ENCODE measurements at places on chromosomes 7 and 10.
A peak's percentile ranks its signal among the peaks of the same experiment; 100 is the strongest.

DNA sequence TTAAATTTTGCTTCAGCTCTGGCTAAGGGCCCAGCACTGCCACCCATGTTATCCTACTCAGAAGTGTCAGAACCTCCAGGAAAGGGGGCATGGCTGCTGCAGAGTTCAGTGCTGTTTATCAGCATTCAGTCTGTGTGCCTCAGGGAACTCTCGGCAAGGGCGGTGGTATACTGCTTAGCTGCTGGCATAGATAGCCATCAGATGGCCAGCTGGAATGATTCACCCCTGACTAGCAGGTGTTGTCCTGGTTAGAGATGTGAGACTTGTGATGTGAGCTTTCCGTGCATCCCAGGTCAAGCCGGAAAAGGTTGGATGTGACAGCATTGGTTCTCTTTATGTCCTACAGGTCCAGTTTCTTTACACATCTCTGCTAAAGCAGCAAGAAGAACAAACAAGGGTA is 22.1 kb downstream of the CEP55 start:
- DNase-seq = no peak

DNA sequence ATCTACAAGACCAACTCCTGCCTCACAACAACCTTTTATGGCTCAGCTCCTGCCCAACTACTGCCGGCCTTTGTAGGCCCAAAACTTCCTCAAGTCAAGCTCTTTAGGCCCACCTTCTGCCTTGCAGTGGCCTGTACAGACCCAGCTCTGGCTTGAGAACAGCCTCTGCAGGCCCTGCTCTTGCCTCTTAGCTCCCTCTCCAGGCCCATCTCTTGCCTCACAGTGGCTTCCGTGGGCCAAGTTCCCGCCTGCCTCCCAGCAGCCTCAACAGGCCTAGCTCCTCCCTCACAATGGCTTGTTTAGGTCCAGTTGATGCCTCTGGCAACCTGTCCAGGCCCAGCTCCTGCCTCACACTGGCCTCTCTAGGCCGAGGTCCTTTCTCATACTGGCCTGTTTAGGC is 32.4 kb upstream of the VKORC1L1 start:
- DNase-seq = no peak

DNA sequence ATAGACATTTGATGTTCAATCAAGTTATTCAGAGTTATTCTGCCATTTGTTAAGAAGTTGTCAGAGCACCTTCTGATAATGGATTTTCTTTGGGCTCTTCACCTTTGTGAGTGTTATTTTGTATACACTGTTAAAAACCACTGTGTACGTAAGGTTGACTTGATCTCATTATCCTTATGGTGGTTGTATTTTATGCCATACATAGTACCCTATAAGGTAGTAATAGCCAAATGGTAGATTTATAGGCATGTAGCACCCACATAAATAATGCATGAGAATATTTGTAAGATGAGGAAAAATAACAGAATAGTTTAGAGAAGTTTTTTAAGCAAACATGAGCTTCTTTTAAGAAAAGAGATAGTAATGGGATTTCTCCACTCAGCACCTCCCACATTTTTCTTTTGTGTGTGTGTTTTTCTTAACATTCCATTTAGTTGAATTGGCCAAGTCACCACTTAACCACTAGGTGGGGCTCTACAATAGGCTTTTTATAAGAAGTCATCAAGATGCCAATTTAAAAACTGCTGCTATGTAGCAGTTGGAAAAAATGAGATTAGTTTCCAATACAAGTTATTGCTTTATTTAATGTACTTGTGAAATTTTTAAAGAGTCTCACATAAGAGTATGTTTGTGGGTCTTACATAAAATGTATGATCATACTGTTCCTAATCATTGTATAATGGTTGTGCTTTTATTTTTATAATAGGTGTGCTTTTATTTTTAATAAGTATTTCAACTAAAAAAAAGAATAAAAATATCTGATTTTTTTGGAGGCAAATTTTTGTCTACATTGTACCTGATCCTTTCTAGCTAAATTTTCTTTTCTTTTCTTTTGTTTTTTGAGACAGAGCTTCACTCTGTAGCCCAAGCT is 41.1 kb upstream of the STMP1 start:
- DNase-seq = peak; percentile 93

- peak; percentile 73 for DNase-seq
Measured at GRCh38 chr7:137682596-137682995, 164.2 kb downstream of the DGKI start.

DNA sequence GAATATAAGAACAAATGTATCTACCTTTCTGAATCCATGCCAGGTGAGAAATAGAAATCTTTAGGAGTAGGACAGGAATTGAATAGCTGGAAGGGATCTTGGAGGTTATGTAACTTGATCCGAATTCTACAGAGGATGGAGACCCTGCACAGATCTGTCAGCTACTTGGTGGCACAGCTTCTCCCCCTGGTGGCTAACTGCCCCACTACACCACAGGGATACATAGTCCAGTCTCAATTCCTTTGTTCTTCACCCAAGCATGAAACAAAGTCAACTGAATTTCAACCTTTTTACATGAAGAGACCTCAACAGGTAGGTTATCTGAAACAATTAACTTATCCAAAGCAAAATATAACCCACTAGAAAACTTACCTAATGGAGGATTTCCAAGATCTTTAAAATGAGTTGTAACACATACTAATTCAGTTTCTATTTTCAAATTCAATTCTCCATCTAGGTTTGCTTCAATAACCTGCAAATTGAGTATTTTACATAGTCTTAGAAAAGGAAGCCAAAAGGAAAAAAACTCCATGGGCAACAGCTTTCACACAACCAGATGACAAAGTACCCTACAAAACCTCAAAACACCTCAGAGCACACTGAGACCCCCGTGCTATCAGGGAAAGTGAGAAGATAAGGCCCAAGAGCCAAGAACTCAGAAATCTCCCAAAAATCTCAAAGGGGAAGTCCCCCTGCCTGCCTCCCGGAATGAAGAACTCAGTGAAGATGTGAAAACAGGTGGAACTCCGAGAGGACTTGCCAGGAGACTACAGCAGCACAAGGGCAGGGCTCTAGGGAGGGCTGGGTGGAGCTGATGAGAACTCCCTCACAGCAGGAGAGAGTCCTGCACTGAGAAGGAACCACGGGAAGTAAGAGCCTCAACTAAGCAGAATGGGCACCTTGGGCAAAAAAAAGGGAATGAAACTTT is 10.3 kb downstream of the HUS1 start:
- peak; percentile 76 for DNase-seq

DNA sequence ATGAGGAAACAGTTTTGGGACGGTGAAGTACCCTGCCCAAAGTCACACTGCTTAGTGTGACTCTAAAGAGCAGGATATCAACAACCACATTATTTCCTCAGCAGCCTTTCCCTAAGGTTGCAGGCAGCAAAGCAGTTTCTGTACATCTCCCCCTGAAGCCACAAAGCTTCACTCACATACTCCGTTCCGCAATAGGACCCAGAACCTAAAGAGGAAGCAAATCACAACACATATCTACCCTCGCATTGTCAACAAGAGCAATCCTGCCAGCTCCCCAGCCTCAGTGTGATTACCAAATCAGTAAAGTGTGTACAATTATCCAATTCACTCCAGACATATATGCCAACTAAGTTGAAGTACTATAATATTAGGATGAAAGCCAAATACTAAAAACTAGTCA is 30.8 kb downstream of the VAX1 start:
- DNase-seq = no peak

- DNase-seq = no peak
Measured at GRCh38 chr10:85666987-85667386, 699.6 kb downstream of the GRID1 start.

GRCh38 chr10:76554033-76554408 is 1083.6 kb downstream of the KCNMA1 start:
- no peak for DNase-seq

GRCh38 chr10:77127243-77127642 is 510.4 kb downstream of the KCNMA1 start:
- no peak for DNase-seq

GRCh38 chr7:45114926-45115325 is 3.4 kb upstream of the TBRG4 start:
- no peak for DNase-seq

DNA sequence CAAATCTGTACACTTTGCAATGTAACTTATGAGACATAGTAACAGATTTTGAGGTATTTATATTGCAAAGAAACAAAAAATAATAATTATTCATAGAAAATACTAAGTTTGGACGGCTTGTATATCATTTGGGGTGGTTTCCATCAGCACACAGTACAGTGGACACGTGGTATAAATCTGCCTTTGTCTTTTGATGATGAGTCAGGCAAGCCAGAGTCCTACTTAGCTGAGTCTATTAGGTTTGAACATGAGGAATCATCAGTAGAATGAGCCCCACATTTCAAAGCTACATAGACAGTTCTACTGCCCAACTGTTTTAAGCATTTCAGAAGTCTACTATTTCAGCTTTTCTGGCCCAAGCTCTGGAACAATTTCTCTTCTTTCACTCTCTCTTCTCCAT is 803.2 kb downstream of the PHTF2 start:
- DNase-seq = no peak

GRCh38 chr10:93422118-93422517 is 60.0 kb downstream of the MYOF start:
- peak; percentile 38 for DNase-seq

DNA sequence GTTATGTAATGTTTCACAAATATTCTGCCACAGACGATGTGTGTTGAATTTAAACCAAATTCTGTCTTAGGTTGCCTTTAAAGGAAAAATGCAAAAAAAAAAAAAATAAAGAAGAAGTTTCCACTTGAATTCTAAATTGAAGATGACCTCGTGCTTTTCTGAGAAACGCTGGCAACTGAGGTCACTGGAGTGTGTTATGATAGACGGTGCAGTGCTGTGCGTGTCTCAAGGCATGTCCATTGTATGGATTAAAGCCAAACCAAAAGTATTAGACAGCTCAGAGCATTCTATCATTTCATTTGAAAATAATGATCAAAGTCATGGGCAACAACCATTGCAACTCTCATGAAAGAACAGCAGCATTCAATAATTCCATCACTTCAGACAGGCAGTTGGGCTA is 483.9 kb downstream of the GRM8 start:
- no peak for DNase-seq

DNA sequence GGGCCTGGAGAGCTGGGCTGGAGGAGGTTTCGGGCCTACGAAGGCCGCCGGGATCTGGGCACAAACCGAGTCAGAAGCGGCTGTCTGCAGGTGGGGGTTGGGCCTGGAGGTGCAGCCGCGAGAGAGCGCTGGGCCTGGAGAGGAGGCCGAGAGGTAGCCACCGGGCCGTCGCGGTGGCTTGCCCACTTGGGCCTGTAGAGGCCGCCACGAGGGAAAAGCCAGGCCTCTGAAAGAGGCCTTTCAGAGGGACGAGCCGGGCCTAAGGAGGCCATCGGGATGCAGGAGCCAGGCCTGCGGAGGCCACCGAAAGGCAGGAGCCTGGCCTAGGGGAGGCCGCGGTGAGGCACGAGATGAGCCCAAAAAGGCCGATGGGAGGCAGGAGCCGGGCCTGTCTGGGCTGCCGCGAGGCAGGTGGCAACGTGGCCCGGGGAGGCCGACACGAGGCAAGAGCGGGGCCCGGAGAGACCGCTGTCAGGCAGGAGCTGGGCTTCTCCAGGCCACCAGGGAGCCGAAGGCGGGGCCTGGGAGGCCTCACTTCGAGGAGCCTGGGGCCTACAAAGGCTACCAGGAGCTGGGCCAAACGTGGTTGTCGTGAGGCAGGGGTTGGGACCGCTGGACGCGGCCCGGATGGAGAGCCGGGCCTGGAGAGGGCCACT is 25.6 kb downstream of the MDH2 start:
- DNase-seq = no peak

DNA sequence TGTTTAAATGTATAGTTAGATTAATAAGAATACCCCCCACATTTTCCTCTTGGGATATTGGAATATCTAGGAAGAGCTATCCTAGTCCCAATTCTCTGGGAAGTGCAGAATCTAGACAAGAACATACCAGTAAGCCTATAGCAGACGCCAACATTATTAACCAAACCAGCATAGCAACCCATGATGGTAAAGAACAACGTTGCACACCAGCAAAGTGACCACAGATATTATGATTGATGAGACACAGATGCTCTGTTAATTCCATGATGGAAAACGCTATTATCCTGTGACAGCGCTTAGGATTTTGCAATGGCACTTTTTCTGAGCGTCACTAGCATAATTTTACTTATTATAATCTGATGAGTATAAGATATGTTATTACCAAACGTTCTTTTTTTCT is 603.1 kb upstream of the PCDH15 start:
- no peak for DNase-seq

DNA sequence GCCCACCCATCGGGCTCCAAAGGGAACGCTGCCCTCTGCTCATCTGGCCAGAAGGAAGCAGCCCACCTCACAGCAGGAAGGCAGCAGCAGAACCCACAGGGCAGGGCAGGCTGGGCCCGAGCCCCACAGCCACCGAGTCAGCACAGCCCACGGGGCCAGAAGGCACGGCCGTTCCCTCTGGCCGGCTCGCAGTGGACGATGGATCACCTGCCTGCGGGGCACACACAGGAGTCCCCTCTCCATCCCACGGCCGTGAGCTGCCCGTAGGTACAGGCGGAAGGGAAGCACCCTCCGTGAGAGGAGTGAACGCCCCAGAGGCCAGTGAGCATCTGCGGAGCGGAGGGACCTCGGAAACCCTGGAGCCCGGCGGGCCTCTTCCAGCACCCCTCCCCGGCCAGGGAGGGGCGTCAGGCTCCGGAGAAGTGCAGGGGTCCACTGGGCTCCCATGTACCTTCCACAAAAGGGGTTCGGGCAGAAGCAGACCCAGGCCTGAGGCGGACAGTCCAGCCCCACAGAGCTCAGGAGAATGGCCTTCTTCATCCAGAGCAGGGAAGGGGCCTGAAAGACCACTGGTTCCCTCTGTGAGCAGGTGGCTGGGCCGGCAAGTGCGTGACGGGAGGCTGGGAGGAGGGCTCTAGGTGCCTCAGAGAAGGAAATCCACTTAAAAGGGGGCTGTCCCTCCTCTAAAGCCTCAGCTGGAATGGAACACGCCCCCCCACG is 11.7 kb downstream of the NUDT1 start:
- no peak for DNase-seq

DNA sequence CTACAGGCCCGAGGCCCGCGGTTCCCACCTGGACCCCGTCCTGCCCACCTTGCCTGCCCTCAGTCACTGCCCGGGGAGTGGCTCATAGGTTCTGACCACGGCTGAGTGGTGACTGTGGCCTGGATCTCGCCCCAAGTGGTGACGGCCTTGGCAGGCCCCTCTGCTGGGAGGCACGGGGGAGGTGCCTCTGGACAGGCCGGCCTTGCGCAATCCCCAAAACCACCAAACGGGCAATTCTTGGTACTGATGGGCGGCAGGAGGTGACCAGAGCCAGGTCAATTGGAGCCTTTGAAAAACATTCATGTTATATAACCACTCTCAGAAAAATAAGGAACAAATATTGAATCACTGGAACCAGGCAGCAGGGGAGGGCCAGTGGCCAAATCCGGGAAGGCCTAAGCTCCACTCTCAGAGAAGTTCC is 83.4 kb downstream of the PRKAG2 start:
- DNase-seq = no peak

DNA sequence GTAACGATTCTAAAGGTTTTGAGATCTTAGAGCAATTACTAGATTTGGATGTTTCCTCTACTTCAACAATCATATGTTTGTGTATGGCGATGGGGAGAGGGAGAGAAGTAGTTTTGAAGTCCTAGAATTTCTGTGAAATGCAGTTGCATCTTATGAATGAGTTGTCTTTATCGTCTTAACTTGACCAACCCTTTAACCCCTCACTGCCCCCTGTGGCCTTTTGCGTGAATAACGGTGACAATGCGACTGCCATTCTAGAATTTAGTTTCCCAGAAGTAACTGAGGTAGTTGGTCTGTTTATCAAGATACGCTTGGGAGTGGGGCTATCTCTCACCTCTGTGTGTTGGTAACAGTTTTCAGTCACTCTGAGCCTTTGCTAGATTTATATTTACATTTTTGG is 204.6 kb downstream of the HDAC9 start:
- DNase-seq = no peak

GRCh38 chr10:61409157-61409556 is 44.0 kb downstream of the TMEM26 start:
- no peak for DNase-seq

All from astrocyte of the spinal cord (primary cell).